ENCODE measurements at places on chromosomes 1 and 21.

DNA sequence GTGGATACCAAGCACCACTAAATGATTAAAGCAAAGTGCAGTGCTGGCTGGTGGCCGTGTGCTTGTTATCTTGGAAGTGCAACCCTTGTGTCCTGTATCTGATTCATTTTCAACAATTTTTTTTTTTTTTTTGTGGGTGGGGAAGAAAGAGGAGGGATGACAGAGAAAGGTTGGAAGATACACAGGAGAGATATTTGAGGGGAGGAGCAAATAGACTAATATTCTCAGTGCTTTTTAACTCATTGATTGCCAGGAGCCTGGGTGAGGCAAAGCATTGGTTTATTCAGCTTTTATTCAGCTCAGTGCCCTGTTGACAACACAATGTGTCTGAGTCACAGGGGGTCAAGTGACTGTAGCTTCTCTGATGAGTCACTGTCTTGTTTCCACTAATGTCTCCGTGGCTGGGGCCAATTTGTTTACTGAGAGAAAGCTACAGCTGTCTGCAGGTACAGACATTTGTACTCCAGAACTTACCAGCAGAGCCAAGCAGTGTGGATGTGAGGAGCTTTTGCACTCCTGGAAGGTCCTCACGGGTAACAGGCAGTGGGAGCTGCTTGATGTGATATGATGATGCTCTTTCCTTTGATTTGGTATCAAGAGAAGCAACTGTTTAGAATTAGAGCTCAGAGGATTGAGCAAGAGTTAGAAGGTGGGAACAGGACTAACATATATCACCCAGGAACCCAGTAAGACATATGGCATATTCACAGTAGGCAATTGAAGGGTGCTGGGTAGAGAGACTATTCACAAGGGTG, 23.6 kb upstream of the DNM3 start:
- DNase-seq = peak; percentile 24

- DNase-seq = no peak
Observed at GRCh38 chr1:4021136-4021973, 121.3 kb upstream of the C1orf174 start.

- DNase-seq = no peak
Observed at GRCh38 chr1:33022650-33023200, 14.0 kb downstream of the AK2 start.

- no peak for DNase-seq
Observed at GRCh38 chr1:96558635-96559034, 162.9 kb upstream of the PTBP2 start.

Data from amniotic stem cell (primary cell).